ENCODE measurements at places on chromosomes 2 and 18.

DNA sequence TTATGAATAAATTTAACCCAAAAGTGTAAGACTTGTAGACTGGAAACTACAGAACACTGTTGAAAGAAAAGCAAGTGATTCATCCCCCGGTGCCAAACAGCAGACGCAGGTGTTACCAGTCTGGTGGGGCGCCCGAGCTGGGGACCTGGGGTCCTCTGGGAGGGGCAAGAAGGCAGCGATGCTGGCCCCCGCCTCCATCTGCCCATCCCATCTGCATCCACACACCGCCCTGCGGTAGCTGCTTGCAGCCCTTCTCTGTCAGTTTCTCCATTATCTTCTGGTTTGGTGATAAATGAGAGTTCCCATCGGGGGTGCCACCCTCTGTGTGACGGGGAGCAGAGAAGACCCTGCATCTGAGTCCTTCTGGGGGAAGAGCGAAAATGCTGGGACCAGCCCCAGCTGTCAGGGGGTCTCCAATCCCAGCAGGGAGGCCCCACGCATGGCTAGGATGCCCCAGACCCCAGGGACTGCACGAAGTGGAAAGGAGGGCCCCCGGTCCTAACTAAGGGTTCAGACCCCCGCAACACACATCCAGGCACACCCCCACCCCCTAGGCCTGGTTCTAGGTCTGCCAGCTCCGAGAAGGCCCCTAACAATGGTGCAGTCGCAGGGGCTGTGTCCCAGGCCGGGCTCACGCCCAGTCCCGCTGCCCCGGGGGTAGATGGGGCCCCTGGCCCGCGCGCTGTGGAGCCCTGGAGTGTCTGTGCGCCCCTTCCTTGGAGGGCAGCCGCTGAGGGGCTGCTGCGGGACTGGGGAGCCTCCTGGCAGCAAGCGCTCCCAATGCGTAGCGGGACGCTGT is 686 bp upstream of the RGPD8 start:
- no peak for DNase-seq

GRCh38 chr2:39732482-39732881 is 46.6 kb downstream of the THUMPD2 start:
- no peak for DNase-seq

DNA sequence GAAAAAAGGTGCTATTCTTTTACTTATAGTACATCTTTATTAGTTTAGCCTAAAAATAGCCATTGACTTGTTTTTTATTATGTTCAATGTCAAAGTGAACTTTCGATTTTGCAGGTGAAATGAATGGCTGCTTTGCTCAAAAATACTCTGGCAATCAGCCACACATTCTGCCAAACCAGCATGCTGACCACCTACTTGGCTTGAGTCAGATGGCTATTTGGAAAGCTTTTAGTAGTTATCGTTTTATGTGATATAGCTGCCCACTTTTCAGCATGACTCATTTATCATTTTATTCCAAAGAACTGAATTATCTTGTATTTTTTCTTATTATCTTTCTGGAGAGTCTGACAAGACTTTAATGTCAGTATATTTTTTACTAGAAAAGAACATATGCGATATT is 1615.8 kb upstream of the TMEFF2 start:
- DNase-seq: no peak

DNA sequence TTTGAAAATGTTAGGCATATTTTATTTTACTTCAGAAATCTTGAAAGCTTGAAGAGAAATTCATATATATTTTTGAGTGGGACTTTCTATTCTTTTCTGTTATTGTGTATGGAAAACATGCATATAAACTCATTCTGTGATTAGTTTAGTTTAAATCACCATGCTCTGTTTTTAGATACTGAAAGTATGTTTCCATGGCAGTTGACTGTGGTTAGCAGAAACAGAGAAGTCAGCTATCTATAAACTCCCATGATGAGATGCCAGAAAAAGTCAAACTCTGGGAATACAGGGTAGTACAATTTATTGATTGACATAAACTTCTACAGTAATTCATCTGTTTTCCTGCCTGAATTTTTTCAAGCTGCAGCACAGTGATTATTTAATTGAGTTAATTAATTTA is 905.3 kb upstream of the VRK2 start:
- no peak for DNase-seq

DNA sequence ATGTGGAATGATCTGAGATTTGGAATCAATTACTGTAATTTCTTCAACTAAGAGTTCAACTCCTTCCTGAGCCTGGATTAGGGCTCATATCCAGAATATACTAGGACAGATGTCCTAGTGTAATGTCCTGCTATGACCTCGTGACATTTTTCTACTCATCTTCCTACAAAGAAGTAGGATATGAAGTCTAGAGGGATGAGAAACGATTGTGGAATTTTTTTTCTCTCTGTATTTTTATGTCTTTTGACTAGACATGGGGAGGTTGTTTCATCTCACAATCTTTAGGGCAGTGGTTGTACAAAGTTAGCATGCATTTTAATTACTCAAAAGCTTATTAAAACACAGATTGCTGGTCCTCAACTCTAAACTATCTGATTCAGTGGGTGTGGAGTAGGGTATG is 203.0 kb downstream of the PARD3B start:
- no peak for DNase-seq
